ENCODE measurements at places on chromosomes 1 and 21.

DNA sequence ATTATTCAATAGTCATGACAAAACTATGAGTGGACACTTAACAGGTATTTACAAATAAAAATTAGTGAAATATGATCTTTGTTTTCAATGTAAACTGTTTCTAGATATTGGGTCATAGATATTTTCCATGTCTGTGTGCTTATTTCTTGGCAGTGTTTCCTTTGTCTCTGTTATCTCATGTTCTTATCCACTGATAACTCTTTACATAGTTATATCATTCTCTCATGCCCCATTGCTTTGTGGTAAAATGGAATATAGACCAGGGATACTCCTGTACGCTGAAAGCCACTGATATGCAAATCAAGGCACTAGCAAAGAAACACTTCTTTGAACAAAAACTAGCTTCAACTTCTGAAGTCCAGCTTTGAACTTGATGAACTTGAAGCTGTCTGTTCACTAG lies 113.1 kb downstream of the ITSN1 start:
- DNase-seq = no peak

GRCh38 chr1:209988706-209989105 lies 50.7 kb downstream of the SYT14 start:
- DNase-seq = no peak

DNA sequence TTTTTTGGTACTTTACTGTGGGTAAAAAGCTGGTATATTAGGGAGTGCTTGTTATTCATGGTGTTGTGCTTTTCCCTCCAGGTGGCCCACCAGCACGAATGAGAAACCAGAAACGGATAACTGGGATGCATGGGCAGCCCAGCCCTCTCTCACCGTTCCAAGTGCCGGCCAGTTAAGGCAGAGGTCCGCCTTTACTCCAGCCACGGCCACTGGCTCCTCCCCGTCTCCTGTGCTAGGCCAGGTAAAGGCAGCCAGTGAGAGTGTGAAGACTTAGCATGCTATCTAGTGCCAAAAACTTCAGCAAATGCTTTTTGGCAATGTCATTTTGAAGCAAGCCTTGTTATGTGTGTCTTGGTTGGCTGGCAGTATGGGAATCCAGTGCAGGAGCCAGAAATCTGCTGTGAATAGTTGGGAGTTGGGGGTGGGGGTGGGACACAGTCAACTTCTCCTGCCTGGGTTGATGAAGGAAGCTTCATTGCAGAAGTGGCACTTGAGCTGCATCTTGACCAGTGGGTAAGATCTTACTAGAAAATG lies 101.7 kb downstream of the ATP5PO start:
- DNase-seq = no peak

DNA sequence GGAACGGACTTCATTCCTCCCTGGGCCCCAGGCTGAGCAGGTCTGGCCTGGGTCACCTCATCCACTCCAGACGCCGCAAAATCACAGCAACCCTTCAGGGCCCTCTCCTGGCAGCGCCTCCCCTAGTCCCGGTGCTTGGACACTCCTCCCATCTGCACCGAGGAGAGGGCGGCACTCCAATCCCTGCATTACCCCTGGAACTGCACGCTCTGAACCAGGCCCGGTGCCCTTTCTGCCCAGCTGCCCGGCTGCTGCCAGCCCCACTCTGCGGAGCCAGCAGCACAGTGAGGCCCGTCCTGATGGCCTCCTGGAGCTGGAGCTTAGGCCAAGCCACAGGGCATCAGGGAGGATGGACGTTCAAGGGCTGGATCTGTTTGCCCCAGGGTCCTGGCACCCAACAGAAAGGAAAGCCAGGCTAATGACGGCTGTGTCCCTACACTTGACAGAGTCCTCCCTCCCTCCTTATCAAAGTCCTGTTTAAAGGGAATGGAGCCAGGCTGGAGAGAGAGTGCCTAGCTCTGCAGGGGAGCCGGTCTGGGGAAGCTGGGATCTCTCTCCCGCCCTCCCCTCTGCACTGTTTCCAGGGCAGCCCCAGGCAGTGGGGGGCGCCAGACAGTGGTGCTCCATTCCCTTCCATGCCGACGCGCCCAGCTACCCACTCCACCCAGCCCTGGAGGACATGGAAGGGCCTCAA lies 12.7 kb downstream of the COL6A2 start:
- DNase-seq = no peak

- no peak for DNase-seq
Observed at GRCh38 chr1:54710434-54710833, 5.2 kb upstream of the TTC4 start.

DNA sequence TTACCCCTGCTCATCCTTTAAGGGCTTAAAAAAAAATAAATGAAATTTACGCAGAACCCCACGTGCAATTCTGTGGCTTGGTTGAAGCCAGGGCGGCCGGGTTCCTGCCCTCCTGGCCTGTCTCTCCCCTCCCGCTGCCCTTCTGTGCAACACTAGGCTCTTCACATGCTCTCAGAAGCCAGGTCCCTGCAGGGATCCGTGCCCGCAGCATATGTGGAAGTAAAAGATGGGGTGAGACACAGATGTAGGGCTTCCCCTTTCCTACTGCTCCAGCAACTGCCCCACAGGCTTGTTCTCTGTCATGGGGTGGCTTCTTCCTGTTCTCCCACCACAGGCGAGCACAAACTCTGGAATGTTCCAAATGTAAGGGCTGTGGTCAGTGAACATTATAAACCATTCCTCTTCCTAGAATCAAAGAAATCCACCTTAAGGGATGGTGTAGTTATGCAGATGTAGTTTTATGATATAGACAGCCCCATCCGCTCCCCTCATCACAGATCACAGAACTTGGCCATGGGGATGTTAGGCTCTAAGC lies 535.4 kb downstream of the KIF26B start:
- DNase-seq = no peak

DNA sequence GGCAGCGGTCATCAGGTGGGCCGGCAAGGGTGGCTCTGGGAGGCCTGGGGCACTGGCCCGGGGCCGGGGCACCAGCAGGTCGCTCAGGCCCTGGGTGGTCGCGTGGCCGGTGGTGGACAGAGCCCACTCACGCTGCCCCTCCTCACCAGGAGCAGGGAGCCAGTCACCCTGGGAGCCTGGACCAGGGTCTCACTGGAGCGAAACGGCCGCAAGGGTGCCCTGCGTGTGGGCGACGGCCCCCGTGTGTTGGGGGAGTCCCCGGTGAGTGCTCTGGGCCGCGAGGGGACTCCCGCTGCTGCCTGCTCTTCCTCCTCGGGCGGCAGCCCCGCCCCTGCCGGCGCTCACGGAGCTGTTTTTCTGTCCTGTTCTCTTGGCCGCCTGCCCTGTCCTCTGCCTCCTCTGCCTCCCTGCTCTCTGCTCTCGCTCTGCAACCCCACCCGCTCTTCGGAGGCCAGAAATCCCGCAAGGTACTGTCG lies 23.5 kb downstream of the RNF223 start:
- DNase-seq = no peak

- no peak for DNase-seq
Observed at GRCh38 chr1:118047650-118048224, 118.2 kb downstream of the WDR3 start.

DNA sequence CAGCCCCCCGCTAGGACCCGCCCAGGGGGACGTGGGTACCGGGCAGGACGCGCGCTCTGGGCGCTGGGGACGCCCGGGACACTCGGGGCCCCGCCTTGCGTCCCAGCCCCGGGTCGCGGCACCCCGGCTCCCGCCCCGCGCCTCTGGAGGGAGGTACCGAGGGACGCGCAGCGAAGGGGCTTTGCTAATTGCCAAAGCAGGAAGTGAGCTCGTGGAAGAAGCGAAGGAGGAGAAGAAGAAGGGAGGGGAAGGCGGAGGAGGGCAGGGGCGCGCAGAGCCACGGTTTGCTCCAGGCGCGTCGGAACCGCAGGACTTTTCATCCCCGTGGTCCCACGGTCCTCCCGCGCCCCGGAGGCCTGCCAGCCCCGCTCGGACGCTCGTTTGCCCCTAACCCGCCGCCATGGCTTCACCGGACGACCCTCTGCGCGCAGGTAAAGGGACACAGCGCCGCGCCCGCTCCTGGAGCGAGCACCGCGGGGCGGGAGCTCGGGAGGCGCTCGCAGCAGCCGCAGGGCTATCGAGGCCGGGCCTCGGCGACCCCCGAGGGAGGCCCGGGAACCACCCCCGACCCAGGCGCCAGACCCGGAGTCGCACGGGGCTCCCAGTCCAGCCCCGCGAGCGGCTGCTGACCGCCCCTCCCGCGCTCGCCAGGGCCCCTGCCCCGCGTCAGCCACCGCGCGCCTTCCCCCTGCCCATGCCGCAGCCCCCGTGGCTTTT lies 1.3 kb downstream of the EDARADD start:
- DNase-seq = no peak

- DNase-seq = no peak
Observed at GRCh38 chr1:85607126-85607920, 26.8 kb downstream of the CCN1 start.

DNA sequence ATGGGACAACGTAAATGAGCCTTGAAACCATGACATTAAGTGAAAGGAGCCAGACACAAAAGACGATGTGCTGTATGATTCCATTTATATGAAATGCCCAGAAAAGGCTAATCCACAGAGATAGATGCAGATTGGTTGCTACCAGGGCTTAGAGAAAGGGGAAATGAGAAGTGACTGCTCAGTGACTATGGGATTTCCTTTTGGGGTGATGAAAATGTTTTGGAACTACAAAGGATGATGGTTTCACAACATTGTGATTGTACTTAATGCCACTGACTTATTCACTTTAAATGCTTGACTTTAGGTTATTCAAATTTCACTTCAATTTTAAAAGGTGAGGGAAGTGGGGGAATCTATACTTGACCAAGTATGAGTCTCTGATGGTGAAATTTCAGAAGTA lies 414.3 kb downstream of the SETD4 start:
- DNase-seq = no peak

DNA sequence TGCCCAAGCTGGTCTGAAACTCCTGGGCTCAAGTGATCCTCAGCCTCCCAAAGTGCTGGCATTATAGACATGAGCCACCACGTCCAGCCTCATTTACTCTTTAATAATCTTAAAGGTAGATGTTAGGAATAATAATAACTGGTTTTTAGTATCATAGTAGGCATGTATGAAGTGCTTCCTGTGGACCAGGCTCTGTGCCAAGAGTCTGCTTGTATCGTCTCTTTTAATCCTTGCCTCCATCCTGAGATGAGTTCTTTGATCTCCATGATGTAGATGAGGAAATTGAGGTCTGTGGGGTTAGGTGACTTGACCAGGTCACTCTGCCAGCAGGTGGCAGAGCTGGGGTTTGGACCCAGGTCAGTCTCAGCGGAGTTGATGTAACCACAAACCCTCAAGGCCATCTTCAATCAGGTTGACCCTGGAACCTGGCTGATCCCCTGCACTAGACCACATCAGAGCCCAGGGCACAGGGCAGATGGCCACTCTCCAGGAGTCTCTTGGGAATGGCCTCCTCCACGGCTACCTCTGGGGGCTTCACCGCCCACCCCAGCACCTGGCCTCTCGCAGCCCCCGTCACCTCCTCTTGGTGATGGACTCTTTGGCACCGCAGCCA lies 11.3 kb downstream of the EFHD2 start:
- DNase-seq = no peak

- DNase-seq = no peak
Observed at GRCh38 chr1:93394514-93394913, 48.8 kb downstream of the DR1 start.

- no peak for DNase-seq
Observed at GRCh38 chr1:55214934-55215193, 300 bp downstream of the USP24 start.

DNA sequence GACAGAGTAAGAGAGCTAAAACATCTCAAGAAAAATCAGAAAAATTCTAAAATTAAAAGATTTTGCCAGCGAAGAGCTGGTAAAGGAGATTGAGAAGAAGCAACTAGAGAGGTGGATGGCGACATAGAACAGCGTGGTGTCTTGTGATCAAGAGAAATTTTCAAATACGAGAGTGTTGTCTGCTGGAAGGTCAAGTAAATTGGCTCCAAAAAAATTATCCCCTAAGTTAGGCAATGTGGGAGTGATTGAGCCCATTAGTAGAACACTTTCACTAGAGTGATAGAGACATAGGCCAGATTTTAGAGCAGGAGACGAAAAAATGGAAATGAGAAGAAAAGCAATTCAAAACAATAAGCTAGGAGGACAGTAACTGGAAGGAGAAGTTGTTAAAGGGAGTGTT lies 94.3 kb upstream of the MPC2 start:
- no peak for DNase-seq

All from stimulated activated CD4-positive, alpha-beta T cell treated with anti-CD3 and anti-CD28 coated beads, Interleukin-12 subunit alpha, Interleukin-12 subunit beta, amount 100 ng/mL, for 48 hours (primary cell).